Hematopoietic multipotent progenitor cell (in vitro differentiated cells): ENCODE measurements at places on chromosomes 1 and 21.

GRCh38 chr21:36817732-36818450 lies 119.0 kb downstream of the SIM2 start:
- DNase-seq: no peak

DNA sequence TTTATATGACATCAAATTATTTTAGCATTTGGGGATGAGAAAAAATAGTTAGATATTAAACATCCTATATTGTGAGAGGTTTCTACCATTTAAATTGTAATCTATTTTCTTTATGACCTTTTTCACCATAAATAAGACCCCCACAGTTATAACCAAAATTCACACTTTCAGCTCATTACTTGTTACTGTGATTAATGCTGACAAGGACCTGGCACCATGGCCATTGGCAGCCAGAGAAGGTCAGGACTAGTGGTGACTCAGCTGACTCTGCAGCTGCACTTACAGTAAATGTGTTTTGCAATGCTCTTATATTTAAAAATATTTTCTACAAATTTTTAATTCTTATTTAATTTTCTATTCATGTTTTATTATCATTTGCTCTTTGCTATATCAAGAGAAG lies 133.3 kb upstream of the C1orf105 start:
- peak; percentile 25 for DNase-seq

DNA sequence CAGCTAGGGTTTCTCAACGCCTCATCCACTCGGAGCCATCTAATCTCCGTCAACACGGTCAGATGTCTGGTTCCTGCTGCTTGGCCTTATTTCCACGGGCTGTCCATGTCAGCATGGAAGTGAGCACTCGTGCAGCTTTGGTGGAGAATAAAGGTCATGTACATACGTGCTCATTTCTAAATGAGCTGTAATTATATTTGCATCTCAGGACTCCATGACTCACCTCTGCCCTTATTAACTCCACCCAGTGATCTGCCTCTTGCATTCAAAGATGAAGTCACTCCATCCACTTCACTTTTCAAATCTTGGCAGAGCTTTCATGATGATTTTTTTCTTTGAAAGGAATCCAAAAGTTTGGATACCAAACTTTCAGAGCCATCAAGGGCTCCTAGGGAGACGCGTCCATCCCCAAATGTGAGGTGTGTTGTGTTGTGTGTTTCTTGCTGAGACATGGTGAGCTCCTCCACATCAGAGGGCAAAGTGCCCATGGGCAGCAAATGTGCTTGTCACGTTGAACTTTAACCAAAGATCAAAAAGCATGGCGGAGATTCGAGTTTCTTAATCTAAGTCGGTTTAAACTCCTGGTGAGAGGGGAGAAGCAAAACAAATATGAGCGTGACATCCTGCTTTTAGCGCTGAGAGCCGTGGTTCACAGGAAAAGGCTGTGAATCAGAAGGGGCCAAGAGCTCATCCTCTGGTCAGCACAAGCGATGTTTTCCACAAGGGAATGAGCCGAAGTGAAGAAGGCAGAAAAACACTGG lies 68.6 kb upstream of the ERRFI1 start:
- DNase-seq: no peak

GRCh38 chr1:224251741-224252146 lies 68.7 kb downstream of the DEGS1 start:
- DNase-seq: no peak

DNA sequence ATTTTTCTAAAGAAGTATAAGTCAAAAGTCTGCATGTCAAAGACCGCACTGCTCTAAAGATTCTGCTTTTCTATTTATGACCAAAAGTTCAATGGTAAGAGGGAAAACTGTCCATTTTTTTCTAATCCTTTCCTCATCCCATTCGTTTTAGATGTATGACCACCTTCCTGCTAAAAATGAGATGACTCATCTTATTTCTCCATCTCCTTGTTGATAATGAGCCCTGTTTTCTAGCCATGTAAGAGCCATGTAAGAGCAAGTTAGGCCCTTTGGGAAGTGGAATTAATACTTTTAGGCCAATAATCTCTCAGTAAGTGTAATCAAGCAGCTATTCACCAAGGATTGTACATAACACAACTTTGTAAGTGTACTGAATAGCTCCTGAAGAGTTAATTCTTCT lies 475.6 kb upstream of the B3GALT2 start:
- DNase-seq: no peak

- DNase-seq: no peak
Measured at GRCh38 chr1:223741861-223742260, 29.5 kb downstream of the CAPN2 start.

DNA sequence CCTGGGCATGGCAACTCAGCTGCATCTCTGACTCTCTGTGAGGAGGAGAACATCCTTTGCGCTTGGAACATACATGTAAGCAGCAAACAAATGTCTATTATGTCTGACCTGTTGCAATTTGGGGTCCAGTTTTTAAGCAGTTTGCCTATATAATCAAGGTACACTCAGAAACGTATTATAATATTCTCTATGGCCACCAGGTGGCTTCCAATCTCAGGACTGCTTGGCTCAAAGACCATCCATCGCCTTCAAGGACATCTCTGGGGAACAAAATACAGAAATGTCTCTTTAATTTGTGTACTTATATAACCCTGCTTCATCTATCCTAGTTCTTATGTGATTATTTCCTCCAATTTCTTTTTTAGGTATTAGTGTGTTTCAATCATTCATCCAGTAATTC lies 227.2 kb downstream of the OLFM3 start:
- DNase-seq: peak; percentile 9

GRCh38 chr1:46490656-46491442 lies 1.2 kb downstream of the DMBX1 start:
- DNase-seq: peak; percentile 38

- no peak for DNase-seq
Measured at GRCh38 chr1:183834568-183834967, 29.6 kb downstream of the RGL1 start.

- DNase-seq: no peak
Measured at GRCh38 chr1:149936170-149936991, at the start of gene MTMR11. Gene MTMR11, minus strand, starts transcription at chr1:149936879. Its CDS starts 232 bp downstream, at chr1:149936647.
